AG09309 (cell line): ENCODE measurements at places on chromosomes 11 and 22.
A peak's percentile ranks its signal among the peaks of the same experiment; 100 is the strongest.

DNA sequence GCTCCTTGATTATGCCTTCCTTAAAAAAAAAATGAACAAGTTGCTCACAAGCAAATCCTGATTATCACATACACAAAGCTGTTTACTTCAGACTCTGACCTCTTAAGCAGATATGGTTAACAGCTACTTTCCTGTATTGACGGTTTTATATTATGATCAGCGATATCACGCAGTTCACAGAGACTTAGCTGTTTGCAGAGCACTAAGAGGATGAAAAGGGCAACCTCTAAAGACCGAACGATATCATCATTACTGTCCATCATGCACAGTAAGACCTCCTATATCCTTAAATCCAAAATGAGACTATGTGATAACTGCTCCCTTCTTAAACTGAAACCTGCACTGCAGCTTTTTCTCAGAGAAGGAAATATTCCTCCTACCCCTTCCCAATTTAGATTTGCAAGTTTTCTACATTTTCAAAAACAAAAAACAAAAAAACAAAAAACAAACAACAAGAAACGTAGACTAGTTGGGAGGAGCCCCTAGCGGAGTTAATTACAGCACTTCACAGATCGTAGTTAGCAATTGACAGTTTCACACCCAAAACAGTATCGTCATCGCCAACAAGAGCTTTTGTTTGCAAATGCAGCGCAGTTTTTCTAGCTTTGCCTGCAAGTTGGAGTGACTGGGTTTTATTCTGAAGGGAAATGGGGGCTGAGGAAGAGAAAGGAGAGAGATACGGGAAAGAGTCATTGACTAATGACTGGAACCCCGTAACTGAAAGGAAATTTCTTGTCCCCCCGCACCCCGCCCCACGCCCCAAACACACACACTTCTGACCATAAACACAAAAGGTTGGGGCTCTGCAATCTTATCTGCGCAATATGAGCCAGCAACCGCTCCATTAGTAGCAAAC is 1.2 kb downstream of the DDX6 start:
- no peak for DNase-seq

DNA sequence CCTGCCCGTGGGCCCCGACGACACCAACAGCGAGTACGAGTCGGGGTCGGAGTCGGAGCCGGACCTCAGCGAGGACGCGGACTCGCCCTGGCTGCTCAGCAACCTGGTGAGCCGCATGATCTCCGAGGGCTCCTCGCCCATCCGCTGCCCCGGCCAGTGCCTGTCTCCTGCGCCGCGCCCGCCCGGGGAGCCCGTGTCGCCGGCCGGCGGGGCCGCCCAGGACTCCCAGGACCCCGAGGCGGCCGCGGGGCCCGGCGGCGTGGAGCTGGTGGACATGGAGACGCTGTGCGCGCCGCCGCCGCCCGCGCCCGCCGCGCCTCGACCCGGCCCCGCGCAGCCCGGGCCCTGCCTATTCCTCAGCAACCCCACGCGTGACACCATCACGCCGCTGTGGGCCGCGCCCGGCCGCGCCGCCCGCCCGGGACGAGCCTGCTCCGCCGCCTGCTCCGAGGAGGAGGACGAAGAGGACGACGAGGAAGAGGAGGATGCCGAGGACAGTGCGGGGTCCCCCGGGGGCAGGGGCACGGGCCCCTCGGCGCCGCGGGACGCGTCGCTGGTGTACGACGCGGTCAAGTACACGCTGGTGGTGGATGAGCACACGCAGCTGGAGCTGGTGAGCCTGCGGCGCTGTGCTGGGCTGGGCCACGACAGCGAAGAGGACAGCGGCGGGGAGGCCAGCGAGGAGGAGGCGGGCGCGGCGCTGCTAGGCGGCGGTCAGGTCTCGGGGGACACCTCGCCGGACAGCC is 3.8 kb downstream of the MAPK8IP2 start:
- no peak for DNase-seq

DNA sequence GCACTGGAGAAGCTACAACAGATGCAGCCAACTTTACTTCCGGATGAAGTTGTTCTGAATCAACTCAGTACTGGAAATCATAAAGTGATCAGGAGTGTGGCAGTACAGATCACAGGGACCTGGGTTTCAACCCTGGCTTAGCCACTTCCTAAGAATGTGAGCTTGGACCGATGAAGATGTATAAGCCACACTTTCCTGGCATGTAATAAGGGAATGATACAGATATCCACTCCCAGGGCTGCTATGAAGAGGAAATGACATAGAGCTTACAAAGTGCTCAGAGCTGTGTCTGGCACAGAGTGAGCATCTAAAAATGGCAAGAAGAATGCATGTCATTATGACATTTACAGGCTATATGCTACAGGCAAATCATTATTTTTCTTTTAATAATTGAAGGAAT is 378.7 kb downstream of the NTM start:
- peak; percentile 96 for DNase-seq

DNA sequence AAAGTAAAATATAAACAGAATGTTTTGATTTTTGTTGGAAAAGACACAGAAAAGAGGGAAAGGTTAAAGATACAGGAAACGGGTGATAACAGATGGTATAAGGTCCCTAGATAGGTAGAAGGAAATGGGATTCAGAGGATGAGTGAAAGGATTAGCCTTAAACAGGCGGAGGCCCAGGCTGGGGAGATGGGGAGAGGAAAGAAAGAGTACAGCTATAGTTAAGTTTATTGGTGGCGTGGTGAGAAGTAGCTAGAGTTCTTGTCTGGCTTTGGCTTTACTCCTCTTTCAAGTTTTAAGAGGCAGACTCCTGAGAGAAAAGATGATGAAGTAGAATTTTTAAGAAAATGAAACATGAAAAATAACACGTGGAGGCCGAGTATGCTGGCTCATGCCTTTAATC is 13.7 kb downstream of the ZBTB44 start:
- DNase-seq, result no peak

DNA sequence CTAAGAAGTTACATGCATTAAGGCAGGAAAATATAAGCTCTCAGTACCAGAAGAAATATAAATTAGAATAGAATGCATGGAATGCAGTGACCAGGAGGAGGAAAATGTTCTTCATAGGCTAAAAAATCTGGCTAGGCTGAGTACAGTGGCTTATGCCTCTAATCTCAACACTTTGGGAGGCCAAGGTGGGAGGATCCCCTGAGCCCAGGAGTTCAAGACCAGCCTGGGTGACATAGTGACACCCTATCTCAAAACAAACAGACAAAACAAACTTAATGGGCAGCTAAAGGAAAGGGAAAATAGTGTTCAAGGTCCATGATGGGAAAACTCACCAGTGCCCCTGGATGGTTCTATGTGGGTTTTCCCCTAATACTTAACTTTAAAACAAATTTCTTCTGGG is 78.3 kb upstream of the RASSF10 start:
- DNase-seq, result no peak

DNA sequence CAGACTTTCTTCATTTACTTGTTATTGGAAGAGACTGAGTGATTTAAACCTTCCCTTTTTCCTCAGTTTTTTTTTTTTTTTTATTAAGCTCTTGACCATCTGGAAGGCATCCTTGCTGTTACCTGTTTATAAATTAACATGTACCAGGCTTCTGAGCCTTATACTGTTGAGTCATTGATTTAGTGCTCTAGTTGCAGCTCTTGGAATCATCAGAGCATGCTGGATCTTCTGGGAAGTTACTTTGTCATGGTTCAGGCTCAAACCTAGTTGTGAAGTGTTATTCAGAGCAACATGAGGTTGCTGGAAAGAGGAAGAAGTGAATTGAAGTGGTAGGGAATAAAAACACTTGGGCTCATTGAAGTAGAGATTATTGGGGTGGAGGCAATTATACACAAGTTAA is 6.3 kb downstream of the ZDHHC5 start:
- no peak for DNase-seq

DNA sequence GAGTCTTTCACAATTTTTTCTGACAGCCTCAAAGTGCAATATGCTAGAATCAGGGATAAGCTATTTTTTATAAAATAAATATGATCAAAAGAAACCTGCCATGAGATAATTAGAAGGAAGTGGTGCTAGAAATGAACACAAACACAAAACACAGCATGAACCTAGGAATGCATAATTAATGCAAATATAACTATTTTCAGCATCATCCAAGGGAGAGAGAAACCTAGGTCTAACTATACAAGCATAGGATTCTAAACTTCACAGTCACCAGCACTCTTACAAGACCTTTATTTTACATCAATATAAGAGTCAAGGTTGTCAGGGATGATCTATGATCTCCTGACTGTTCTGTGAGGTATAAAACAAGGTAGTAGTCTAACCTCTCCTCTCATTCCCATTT is 29.2 kb downstream of the TTC28 start:
- no peak for DNase-seq

GRCh38 chr11:75980031-75980430 is 165.0 kb downstream of the UVRAG start:
- DNase-seq, result no peak

DNA sequence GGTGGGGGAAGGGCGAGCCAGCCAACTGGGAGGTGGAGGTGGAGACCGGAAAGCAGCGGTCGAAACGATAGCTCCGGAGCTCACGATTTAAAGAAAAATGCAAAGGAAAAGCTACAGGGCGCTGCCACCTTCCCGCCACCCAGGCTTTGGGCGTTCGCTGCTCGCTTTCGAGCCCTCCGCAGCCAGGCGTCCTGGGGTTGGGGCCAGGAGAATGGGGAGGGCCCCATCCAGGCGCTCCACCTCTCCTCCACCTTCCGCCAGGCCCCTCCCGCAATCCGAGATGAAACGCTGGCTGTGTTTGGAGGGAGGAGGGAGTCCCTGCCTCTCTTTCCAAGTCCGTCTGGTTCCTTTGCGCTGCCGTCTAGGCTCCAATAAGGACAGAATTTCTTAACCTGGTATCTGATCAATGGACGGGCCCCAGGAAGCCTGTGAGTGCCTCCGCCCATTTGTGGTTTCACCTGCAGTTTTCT is 483 bp upstream of the ABTB2 start:
- no peak for DNase-seq

GRCh38 chr11:94750319-94751217 is 17.6 kb upstream of the AMOTL1 start:
- DNase-seq, result no peak
